ENCODE measurements at places on chromosomes 3 and 15.

DNA sequence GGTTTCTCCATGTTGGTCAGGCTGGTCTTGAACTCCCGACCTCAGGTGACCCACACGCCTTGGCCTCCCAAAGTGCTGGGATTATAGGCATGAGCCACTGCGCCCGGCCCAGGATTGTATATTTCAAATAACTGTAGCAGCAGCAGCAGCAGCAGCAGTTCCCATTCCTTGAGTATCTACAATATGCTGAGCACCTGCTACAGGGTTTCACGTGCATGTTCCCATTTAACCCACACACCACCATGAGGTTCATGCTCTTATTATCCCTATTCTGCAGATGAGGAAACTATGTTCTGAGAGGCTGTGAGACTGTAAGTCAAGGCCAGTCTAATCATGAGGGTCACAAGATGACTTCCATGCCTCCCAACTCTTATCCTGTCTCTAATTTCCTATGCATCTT, 30.9 kb upstream of the FOXP1 start:
- no peak for DNase-seq
- H3K4me1 ChIP-seq = peaks cover 2% of the 10 kb centered on the region
- no peak overlapping the region for H3K4me3 ChIP-seq
- H3K27me3 ChIP-seq = peaks cover 3% of the 10 kb centered on the region

- no peaks in the 10 kb centered on the region for H3K36me3 ChIP-seq
- no peaks in the 10 kb centered on the region for H3K27me3 ChIP-seq
- H3K27ac ChIP-seq = no peak overlapping the region
- no peak for DNase-seq
Observed at GRCh38 chr15:32677238-32677750, 35.8 kb downstream of the SCG5 start.

DNA sequence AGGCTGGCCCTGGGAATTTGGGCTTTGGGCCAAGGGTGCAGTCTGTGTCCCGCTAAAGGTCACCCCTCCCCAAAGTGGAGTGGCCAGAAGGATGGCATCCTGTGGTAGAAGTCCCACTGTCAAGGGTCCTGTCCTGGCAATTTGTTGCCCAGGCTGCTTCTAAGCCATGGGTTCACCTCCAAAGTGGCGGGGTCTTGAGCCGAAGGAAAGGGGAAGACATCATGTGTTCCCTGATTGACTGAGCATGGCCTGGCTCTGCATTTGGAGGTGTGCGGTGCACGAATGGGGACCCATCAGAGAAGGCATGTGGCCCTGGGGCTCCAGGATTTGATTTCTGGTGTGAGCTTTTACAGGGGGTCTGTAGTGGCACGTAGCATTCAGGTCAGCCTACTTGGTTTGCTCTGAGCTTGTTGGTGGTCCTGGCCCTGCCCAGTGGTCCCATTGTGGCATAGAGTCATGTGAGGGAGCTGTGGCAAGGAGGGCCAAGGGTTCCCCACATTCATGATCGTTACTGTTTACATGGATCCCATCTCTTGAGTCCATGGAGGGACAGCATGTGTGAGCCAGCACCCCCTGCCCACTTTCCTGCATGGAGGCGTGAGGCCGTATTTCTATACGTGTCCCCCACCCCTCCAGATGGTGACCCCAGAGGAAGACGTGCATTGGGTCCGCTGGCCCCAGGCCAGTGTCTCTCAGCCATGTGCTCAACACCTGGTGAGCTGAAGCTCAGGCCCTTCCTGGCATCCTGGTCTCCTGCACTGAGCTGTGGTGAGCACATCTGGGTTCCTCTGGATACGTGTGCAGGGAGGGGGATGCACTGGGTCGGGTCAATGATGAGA, 225.1 kb downstream of the SNRPN start:
- no peaks in the 10 kb centered on the region for H3K4me1 ChIP-seq
- no peaks in the 10 kb centered on the region for H3K27me3 ChIP-seq
- no peak overlapping the region for H3K4me3 ChIP-seq
- DNase-seq = peak; percentile 7
- no peak overlapping the region for H3K27ac ChIP-seq

DNA sequence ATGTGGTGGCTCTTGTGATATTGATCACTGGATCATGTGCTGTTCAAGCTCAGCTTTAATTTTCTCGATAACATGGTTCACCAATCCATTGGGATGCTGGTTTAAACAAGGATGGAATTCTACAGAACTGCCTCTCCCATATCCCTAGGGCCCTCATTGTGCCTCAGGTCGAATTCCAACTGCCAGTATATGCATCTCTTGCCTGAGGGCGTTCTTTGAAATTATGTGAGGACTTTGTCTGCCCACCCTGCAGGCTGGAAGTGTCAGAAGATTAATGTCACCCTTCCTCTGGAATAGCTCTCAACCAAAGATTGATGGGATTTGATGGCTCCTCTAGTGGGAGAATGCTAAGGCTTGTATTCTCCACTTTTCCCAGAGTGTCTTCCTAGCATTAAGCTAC, 175.6 kb upstream of the GALNT15 start:
- H3K4me1 ChIP-seq = no peaks in the 10 kb centered on the region
- H3K36me3 ChIP-seq = no peaks in the 10 kb centered on the region
- H3K4me3 ChIP-seq = no peak overlapping the region
- no peak for DNase-seq
- no peak overlapping the region for H3K27ac ChIP-seq

DNA sequence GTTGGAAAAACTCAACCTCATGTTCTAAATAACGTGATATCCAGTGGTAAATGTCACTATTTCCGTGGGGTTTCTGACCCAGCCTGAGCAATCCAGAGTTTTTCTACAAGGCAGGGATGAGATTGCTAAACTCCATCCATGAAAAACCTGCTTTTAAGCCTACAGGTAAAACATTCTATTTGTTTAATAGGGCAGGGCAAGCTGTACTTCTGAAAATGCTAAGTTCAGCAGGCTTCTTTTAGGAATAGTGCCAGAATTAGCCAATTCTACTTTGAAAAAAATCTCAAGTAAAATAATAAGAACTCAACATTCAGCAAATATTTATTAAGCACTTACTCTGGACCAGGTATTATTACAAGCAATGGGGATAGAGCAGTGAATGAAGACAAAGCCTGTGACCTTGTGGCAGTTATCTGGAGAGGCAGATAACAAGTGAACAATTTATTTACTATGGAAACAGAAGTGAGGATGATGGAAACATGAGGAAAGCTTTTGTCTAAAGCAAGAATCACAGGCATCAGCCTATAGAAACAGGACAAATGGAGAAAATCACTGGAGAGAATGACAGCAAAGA, 13.3 kb downstream of the RPSA start:
- no peaks in the 10 kb centered on the region for H3K27me3 ChIP-seq
- no peak overlapping the region for H3K4me3 ChIP-seq
- peaks cover 5% of the 10 kb centered on the region for H3K4me1 ChIP-seq
- no peak overlapping the region for H3K27ac ChIP-seq
- DNase-seq = no peak
- peaks cover 10% of the 10 kb centered on the region for H3K36me3 ChIP-seq

DNA sequence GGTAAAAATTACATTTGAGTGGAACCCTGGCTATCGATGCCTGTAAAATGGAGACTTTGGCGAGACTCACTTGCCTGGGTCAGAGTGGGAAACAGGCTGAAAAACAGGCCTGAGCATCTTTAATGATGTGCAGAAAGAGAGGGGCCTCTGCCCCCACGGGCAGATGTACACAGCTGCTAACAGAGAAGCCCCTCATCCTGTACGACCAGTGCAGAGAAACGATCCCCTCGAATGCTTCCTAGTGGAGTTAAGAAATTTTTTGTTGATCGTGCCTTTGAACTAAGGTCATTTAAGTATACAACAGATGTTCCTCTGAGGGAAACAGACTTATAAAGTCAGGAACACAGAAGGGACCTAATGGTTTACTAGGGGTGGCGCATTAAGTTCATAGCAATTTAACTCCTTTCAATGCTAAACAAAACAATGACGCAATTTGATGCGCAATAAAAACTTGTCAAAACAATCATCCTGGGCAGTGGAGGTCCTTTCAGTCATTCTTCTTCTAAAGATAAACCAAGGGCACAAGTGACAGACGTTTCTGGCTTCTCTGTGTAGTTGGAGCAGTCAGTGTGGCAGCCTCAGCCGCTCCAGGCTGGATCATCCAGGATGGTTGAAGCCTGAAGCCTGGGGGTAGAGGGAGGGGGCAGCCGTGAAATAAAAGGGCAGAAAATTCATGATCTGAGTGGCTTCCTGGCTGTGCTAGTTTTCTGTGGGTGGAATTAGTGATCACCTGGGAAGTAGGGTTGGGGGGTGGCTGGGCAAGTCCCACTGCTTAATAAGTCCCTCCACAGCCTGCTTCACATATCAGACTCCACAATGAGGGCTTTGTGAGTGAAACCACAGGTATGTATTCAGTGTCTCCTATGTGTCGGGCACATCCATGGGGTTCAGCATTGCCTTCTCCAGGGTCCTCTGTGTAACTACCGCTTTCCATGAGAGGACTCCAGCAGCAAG, 50.8 kb upstream of the MRPS22 start:
- no peak overlapping the region for H3K27ac ChIP-seq
- H3K4me3 ChIP-seq = no peak overlapping the region
- DNase-seq = no peak
- no peaks in the 10 kb centered on the region for H3K27me3 ChIP-seq
- H3K36me3 ChIP-seq = no peaks in the 10 kb centered on the region
- H3K4me1 ChIP-seq = no peaks in the 10 kb centered on the region

DNA sequence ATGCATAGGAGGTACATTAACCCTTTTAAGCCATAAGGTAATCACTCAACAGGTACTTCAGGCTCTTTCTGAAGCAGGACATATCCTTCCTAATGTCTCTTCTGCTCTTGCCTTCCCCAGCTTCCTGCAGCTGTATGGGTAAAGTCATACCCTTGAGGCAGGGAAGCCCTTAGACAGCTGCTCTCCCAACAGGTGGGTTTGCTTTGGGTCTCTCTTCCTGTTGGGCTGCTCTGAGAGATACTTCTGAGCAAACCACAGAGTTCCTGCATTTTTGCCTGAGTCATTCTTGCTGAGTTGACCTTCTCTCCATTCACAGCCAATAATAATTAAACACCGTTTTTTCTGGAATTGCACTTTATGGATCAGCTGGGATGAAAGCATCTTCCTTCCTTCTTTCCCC, 2.0 kb upstream of the TRAT1 start:
- H3K4me1 ChIP-seq = no peaks in the 10 kb centered on the region
- no peak overlapping the region for H3K27ac ChIP-seq
- no peak for DNase-seq
- H3K4me3 ChIP-seq = no peak overlapping the region

DNA sequence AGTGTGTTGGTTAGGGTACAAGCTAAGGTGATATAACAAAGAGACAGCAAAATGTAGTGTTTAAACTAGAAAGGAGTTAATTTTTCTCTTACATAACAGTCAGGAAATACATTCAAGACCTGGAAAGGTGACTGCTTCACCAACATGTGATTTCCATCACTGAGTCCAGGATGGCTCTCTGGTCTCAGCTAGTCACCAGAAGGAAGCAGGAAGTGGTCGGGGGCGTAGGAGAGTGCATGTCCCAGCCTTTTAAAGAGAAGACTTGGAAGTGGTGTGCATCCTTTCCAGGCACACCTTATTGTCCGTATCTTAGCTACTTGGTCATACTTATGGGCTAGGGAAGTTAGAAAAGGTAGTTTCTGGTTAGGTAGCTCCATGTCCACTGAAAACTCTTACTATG, 11.1 kb upstream of the UBE2Q2 start:
- H3K27ac ChIP-seq = no peak overlapping the region
- H3K4me3 ChIP-seq = no peak overlapping the region
- no peak for DNase-seq
- no peaks in the 10 kb centered on the region for H3K36me3 ChIP-seq
- H3K4me1 ChIP-seq = no peaks in the 10 kb centered on the region
- H3K27me3 ChIP-seq = peaks cover 4% of the 10 kb centered on the region

GRCh38 chr3:171262431-171262830, 197.8 kb downstream of the TNIK start:
- DNase-seq = no peak
- H3K27me3 ChIP-seq = no peaks in the 10 kb centered on the region
- no peak overlapping the region for H3K4me3 ChIP-seq
- H3K4me1 ChIP-seq = peaks cover 7% of the 10 kb centered on the region
- no peak overlapping the region for H3K27ac ChIP-seq
